ENCODE measurements at places on chromosomes 1 and 21. TPM values are rescaled to one million over a fixed set of nuclear protein-coding genes. Genes with fewer than 3 reads are reported as not detected.

DNA sequence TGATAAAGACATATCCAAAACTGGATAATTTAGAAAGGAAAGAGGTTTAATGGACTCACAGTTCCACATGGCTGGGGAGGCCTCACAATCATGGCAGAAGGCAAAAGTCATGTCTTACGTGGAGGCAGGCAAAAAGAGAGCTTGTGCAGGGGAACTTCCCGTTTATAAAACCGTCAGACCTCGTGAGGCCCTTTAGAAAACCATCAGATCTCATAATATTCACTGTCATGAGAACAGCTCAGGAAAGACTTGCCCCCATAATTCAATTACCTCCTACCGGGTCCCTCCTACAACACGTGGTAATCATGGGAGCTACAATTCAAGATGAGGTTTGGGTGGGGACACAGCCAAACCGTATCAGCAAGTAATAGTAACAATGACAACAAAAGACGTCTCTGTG is 88.2 kb upstream of the SLC25A33 start:
- no peak for DNase-seq
- no peaks in the 10 kb centered on the region for H3K36me3 ChIP-seq
- H3K4me1 ChIP-seq: peaks cover 4% of the 10 kb centered on the region

CYP4Z1 gene
- total RNA-seq: not detected

S100A7 gene
- total RNA-seq: not detected

- no peak overlapping the region for H3K27ac ChIP-seq
- H3K4me1 ChIP-seq: no peaks in the 10 kb centered on the region
- H3K4me3 ChIP-seq: no peak overlapping the region
- no peak for DNase-seq
- no peaks in the 10 kb centered on the region for H3K27me3 ChIP-seq
- peaks cover 2% of the 10 kb centered on the region for H3K36me3 ChIP-seq
Measured at GRCh38 chr1:169133801-169134502, 27.5 kb downstream of the ATP1B1 start.

DNA sequence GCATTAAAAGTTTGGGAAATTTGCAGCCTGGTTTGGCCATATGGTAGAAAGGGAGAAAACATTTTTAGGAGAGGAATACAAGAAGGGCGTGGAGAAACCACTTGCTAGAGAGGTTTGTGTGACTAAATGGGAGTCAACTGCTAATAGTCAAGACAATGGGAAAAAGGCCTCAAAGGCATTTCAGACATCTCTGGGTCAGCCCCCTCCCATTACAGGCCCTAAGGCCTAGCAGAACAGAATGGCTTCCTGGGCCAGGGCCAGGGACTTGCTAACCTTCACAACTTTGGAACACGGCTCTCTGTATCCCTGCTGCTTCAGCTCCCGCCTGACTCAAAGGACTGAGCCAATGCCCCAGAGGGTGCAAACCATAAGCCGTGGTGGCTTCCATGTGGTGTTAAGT is 752.3 kb upstream of the ADAMTS5 start:
- no peak overlapping the region for H3K27ac ChIP-seq
- H3K36me3 ChIP-seq: no peaks in the 10 kb centered on the region
- H3K27me3 ChIP-seq: no peaks in the 10 kb centered on the region
- H3K4me3 ChIP-seq: no peak overlapping the region

- no peaks in the 10 kb centered on the region for H3K36me3 ChIP-seq
- no peaks in the 10 kb centered on the region for H3K4me1 ChIP-seq
- DNase-seq: no peak
- no peaks in the 10 kb centered on the region for H3K27me3 ChIP-seq
Measured at GRCh38 chr1:177737456-177737855, 232.4 kb downstream of the SEC16B start.

GRCh38 chr1:91754348-91754747 is 131.6 kb downstream of the TGFBR3 start:
- H3K4me1 ChIP-seq: peaks cover 21% of the 10 kb centered on the region
- no peak for DNase-seq
- peak overlapping the region; percentile 34 for H3K27ac ChIP-seq
- no peaks in the 10 kb centered on the region for H3K27me3 ChIP-seq

GRCh38 chr1:193806079-193807048 is 620.0 kb upstream of the B3GALT2 start:
- DNase-seq: no peak
- H3K36me3 ChIP-seq: no peaks in the 10 kb centered on the region
- no peaks in the 10 kb centered on the region for H3K4me1 ChIP-seq
- H3K27ac ChIP-seq: no peak overlapping the region
- no peaks in the 10 kb centered on the region for H3K27me3 ChIP-seq

DNA sequence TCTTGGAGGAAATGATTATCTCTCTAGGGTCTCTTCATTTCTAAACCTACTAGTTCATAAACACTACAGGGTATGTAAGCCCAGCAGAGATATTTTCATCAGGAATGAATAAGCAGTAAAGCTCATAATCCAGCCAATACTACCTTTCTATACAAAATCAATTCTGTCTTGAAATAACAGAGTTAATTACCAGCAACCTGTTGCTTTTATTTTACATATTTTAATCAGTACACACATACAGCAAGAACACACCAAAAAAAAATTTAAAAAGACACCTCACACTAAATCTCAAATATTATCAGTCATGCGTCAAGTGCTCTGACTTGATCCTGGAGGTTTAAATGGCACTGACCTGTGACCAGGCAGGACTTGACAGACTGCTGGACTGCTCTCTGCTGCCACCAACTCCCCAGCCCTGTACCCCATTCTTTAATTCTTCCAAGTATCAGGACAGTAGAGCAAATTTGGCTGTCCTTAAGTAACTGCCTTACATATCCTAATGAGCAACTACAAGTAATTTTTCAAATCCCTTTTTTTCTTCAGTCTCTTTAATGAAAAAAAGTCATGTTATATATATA is 98.5 kb downstream of the CDC42BPA start:
- H3K36me3 ChIP-seq: peaks cover 16% of the 10 kb centered on the region
- no peak overlapping the region for H3K4me3 ChIP-seq
- no peak for DNase-seq
- no peak overlapping the region for H3K27ac ChIP-seq
- H3K4me1 ChIP-seq: peaks cover 2% of the 10 kb centered on the region

- H3K27me3 ChIP-seq: peaks cover 12% of the 10 kb centered on the region
- DNase-seq: no peak
- peaks cover 3% of the 10 kb centered on the region for H3K36me3 ChIP-seq
- H3K4me3 ChIP-seq: no peak overlapping the region
Measured at GRCh38 chr1:83762416-83762815, 236.5 kb downstream of the TTLL7 start.

GRCh38 chr1:111804776-111805175 is 49.1 kb downstream of the DDX20 start:
- H3K27ac ChIP-seq: no peak overlapping the region
- peaks cover 32% of the 10 kb centered on the region for H3K27me3 ChIP-seq
- H3K4me3 ChIP-seq: no peak overlapping the region
- DNase-seq: no peak
- peaks cover 3% of the 10 kb centered on the region for H3K4me1 ChIP-seq

DNA sequence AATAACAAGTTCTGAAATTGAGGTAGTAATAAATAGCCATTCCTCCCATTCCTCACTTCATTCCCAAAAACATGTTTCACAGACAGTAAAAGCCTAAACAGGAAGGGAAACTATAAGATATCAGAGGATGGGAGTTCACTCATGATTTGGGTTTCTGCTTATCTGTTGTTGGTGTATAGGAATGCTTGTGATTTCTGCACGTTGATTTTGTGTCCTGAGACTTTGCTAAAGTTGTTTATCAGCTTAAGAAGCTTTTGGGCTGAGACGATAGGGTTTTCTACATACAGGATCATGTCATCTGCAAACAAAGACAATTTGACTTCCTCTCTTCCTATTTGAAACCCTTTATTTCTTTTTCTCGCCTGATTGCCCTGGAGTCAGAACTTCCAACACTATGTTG is 26.0 kb upstream of the POFUT2 start:
- no peak overlapping the region for H3K27ac ChIP-seq
- H3K4me3 ChIP-seq: no peak overlapping the region
- DNase-seq: no peak
- H3K36me3 ChIP-seq: peaks cover 8% of the 10 kb centered on the region

- H3K4me3 ChIP-seq: no peak overlapping the region
- H3K4me1 ChIP-seq: peaks cover 13% of the 10 kb centered on the region
- H3K36me3 ChIP-seq: peaks cover 4% of the 10 kb centered on the region
Measured at GRCh38 chr1:192565946-192566345, 9.6 kb upstream of the RGS1 start.

- H3K4me3 ChIP-seq: no peak overlapping the region
- peaks cover 6% of the 10 kb centered on the region for H3K4me1 ChIP-seq
- H3K27ac ChIP-seq: no peak overlapping the region
- H3K36me3 ChIP-seq: no peaks in the 10 kb centered on the region
Measured at GRCh38 chr1:31798433-31799195, 17.2 kb downstream of the SPOCD1 start.
